ENCODE measurements at places on chromosomes 16 and 17.

GRCh38 chr16:84973236-84973635, 38.1 kb downstream of the ZDHHC7 start:
- no peak for DNase-seq

GRCh38 chr17:79473111-79473875, 137.6 kb downstream of the RBFOX3 start:
- DNase-seq, result no peak

DNA sequence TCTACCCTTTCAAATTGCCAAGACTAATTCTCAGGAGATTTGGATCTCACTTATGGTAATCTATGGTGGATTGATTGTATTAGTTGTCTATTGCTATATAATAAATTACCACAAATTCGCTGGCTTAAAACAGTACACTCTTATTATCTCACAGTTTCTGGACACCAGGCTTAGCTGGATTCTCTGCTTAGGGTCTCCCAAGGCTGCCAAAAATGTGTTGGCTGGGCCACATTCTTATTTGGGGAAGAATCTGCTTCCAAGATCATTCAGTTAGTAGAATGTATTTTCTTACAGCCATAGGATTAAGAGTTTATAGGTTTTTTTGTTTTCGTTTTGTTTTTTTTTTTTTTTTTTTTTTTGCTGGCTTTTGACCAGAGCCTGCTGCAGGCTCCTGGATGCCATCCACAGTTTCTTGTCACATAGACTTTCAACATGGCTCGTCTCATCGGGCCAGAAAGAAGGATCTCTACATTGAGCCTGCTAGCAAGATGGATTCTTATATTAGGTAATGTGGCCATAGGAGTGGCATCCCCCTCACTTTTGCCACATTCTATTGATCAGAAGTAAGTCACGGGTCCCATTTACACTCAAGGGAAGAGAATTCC, 415.3 kb downstream of the KIF2B start:
- no peak for DNase-seq

- DNase-seq, result no peak
Observed at GRCh38 chr17:61786088-61786487, 77.2 kb downstream of the BRIP1 start.

DNA sequence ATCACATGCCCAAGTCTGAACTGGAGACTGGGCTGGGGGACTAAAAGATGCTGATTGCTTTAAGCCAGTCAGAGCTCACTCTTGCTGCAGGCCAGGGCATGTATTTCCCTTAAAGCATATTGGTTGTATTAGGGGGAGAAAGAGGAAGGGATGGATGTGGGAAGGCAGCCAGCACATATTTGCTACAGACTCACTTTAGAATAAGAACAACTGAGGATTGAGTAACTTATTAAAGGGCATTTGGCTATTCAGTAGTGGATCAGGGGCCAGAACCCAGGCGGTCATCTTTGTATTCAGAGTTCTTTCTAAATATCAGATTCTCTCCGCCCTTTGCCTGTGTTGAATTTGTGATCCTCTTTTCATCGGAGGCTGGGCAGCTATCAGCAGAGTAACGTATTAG, 231.7 kb downstream of the HAPSTR1 start:
- DNase-seq, result no peak

DNA sequence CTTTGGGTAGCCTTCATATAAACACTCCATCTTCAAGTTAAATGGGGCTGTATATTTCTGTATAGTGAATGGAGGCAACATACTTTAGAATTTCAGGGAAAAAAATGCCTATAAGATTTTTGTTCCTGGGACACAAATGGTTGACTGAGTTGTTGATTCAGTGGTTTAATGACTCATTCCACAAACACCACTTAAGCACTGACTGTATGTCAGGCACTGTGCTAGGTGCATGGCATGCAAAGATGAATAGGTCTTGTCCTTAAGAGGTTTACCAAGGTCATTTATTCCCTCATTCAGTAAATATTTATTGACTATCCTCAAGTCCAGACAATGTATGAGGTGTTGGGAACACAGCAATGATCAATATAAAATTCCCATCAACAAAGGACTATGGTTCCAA, 417.1 kb downstream of the CA10 start:
- no peak for DNase-seq

DNA sequence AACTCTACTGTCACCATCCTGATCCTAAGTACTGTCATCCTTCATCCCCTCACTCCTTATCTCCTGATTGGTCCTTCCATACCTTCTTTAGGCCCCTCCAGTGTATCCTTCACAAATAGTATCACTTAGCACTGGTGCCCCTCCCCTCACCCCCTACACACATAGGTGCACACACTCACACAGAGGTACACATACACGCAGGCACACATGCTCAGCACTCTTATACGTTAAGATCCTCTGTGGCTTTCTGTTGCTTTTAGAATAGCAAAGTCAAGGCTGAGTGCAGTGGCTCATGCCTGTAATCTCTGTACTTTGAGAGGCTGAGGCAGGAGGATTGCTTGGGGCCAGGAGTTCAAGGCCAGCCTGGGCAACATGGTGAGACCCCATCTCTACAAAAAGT, 32.1 kb downstream of the CDRT15 start:
- no peak for DNase-seq

- DNase-seq, result peak; percentile 26
Observed at GRCh38 chr16:57039148-57039812, 49.9 kb downstream of the NLRC5 start.

- peak; percentile 35 for DNase-seq
Observed at GRCh38 chr17:7885367-7886226, 3.0 kb upstream of the CHD3 start.

GRCh38 chr16:14179116-14179515, 108.0 kb downstream of the MRTFB start:
- no peak for DNase-seq

GRCh38 chr16:20744922-20745440, 3.4 kb upstream of the THUMPD1 start:
- no peak for DNase-seq

DNA sequence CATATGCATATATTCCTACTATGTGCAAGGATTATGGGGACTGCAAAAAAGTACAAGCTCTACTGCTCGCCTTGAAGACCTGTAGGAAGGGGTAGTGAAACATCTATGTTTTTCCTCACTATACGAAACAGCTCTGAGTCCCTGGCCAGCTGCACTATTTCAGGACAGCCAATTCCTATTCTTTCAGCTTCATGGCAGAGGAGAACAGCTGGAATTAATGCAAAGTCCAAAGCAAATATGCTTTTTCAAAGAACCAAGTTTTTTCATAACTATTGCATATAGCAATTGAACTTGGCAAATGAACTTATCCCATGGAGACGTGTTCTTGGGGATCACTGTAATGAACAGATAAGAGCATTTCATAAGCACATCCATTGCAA, 122.3 kb downstream of the SPACA3 start:
- DNase-seq, result no peak

DNA sequence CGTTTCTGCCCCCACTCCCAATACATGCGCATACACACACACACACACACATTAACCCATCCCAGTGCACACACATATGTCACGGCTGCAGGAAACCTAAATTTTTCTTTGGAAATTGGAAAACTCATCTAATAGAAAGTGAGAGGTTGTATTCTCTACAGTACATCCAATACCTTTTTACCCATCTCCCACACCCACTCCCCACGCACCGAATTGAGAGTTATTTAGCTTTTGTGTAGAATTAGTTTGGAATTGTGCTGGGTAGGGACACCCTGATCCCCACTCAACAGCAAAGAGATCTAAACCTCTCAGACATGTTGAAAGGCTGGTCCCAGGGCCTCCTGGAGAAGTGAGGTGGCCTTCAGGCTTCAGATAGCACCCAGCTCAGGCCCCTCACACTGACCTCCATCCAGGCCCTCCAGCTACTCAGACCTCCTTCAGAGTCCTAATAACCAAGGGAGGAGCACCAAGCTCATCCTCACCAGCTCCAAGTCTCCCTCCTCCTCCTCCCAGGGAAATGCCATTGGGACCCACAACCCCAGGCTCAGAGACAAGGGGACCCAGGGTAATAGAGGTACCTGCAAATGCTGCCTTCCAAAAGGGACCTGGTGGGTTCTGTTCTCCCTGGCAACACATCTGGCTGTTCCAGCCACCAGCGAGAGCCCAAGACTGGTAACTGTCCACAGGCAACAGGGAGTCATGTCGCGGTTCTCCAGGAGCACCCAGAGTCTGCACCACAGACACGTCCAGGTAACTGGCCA, 955 bp downstream of the HOXB13 start:
- no peak for DNase-seq

DNA sequence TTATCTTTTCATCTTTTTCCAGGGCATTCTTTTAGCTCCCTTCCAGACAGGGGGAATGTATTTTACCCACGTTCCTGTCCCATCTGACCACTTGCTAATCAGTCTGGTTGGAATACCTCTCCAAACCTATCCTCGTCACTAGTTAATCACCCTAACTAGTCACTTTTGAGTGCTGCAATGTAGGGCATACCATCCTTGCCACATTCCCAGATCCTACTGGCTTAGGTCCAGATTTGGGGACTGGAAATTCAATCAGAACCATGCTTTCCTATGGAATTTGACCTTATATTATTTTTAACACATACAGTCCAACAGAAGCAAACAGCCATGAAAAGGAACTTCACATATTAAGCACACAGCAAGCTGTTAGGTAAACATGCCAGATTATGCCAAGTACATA, 29.7 kb downstream of the NACA2 start:
- no peak for DNase-seq
